Activated T-helper 2 cell treated with anti-CD3 and anti-CD28 coated beads, Interferon-gamma antibody, Interleukin-2, Interleukin-4, amounts not matched to agents 10 μg/mL and 5 μg/mL and 100 μg/mL, durations not matched to agents 14 hours and 24 hours and 36 hours (primary cell): ENCODE measurements at places on chromosomes 5 and 9. TPM values are rescaled to one million over a fixed set of nuclear protein-coding genes. Genes with fewer than 3 reads are reported as not detected.

DNA sequence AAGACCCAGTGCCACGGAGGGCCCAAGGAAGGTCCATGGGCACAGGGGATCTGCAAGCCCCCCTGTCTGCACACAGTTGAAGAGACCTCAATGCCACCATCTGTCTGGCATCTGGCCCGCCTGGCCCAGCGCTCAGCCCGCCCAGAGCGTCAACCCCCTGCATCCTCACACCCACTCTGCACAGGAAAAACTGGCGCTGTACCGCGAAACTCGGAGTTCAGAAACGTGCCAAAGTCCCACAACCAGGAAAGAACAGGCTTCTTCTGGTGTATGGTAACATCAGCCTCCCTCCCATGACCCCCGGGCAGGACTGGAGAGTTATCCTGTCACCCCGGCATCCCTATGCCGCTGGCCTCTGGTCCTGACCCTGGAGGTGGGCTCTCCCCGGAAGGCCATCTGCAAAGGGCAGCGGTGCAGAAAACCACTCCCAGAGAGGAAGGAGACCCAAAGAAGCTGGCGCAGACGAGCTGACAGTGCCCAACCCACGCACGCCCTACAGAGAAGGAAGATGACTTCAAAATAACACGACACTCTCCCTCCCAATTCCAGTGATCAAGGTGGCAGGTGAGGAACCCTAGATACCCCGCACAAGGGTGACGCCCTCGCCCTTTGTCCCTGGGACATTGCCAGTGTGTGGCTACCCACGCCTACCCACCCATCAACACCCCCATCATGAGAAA is 18.9 kb downstream of the VAV2 start:
- no peak for DNase-seq
- H3K27ac ChIP-seq, result no peak overlapping the region
- H3K4me3 ChIP-seq, result no peak overlapping the region
- no peaks in the 10 kb centered on the region for H3K4me1 ChIP-seq

- H3K27me3 ChIP-seq, result peaks cover 40% of the 10 kb centered on the region
- DNase-seq, result no peak
- H3K4me1 ChIP-seq, result no peaks in the 10 kb centered on the region
- H3K27ac ChIP-seq, result no peak within 1 kb of the TSS
Observed at GRCh38 chr5:170503990-170504596, at the start of gene KCNIP1. TSS of gene KCNIP1 (plus strand) at chr5:170504020.

DNA sequence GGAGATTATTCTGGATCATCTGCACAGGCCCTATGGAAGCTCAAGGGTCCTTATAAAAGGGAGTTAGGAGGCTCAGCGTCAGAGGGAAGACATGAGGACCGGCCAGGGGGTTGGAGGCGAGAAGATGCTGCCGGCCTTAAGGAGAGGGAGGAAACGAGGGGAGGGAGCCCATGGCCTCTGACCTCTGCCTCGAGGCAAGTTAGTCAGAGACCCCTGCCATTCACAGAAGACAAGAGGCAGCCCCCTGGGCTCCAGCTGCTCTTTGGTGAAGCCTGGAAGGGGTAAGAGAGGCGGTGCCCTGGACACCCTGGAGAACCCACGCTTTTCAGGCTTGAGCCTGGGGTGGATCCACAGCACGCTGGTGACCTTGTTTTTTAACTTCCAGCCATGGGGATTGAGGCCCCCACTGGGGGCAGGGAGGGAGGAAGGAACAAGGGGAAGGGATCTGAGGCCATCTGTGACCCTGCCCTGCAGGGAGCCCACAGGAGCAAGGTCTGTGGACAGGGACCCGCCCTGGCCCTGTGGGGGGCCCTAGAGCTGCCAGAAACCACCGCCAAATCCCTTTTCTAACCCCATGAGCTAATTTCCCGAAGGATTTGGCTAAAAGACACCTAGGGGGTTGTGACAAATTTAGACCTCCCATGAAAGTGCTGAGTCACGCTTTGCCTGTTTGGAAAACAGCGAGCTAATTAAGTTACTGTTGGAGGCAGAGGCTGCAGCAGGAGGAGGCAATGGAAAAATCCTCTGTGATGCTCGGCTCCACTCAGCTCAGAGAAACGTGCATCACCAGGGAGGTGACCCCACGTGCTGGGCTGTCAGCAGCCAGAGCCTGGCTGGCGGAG is 49.7 kb downstream of the OLFM1 start:
- H3K4me3 ChIP-seq, result no peak overlapping the region
- H3K36me3 ChIP-seq, result no peaks in the 10 kb centered on the region
- no peak overlapping the region for H3K27ac ChIP-seq
- H3K27me3 ChIP-seq, result no peaks in the 10 kb centered on the region
- H3K4me1 ChIP-seq, result no peaks in the 10 kb centered on the region
- DNase-seq, result no peak

GRCh38 chr9:91817106-91817492 is 132.9 kb downstream of the ROR2 start:
- no peak overlapping the region for H3K4me3 ChIP-seq
- no peaks in the 10 kb centered on the region for H3K4me1 ChIP-seq
- no peaks in the 10 kb centered on the region for H3K27me3 ChIP-seq

- DNase-seq, result no peak
- no peak overlapping the region for H3K4me3 ChIP-seq
- peaks cover 39% of the 10 kb centered on the region for H3K36me3 ChIP-seq
- H3K27me3 ChIP-seq, result no peaks in the 10 kb centered on the region
- H3K27ac ChIP-seq, result peak overlapping the region; percentile 58
- peaks cover 33% of the 10 kb centered on the region for H3K4me1 ChIP-seq
Observed at GRCh38 chr9:127950513-127951289, 13.0 kb upstream of the DPM2 start.

DNA sequence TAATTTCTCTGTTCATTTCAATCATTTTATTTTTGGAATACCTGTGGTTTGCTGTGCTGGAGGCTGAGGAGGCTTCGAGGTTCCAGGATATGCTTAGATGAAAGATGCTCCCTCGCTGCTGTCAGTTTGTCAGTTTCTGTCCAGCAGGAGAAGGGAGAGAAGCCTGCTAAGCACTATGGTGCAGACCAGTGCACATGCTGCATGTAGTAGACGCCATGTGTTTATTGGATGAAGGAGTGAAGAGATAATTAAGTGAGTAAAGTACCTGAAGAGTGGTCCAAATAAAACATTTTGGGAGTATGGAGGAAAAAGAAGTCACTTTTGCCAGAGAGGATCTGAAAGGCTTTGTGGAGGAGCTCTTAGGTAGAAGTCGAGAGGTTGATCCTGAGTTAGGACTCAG is 2.1 kb downstream of the PDZD2 start:
- H3K27ac ChIP-seq, result no peak overlapping the region
- peaks cover 21% of the 10 kb centered on the region for H3K27me3 ChIP-seq
- H3K4me1 ChIP-seq, result peaks cover 6% of the 10 kb centered on the region
- no peaks in the 10 kb centered on the region for H3K36me3 ChIP-seq

- no peak overlapping the region for H3K27ac ChIP-seq
- H3K36me3 ChIP-seq, result no peaks in the 10 kb centered on the region
- no peaks in the 10 kb centered on the region for H3K4me1 ChIP-seq
- no peak for DNase-seq
- no peak overlapping the region for H3K4me3 ChIP-seq
Observed at GRCh38 chr5:134355681-134356080, 11.3 kb downstream of the CDKL3 start.

DNA sequence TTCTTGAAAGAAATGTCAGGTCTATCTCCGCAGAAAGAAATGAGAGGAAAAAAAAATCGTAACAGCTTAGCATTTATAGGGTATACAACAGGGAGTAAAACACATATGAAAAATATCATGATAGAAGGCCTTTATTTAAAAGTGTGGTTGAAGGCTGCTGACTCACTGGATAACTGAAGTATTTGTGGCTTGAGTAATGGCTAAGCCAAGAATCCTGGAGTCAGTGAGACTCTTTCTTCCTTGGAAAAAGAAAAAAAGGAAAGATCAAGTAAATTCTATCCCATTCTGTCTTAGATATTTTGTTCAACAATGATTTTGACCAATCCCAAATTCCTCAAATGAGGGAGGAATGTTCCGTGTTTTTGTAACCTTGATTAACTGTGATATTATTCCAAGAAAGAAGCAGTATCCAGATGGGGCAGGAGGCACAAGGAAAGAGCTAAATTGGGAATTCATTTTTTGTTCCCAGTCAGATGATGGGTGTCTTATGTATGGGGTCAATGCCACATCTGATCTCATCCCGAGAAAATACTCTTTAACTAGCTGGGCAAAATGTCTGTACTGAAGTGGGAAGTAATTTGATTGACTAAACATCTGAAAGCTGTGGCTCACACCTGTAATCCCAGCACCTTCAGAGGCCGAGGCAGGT is 64.3 kb upstream of the MYO10 start:
- no peak for DNase-seq
- H3K36me3 ChIP-seq, result no peaks in the 10 kb centered on the region
- H3K27me3 ChIP-seq, result peaks cover under 1% of the 10 kb centered on the region
- no peak overlapping the region for H3K27ac ChIP-seq
- H3K4me3 ChIP-seq, result no peak overlapping the region

The LHX3 gene
- not detected in 2 replicates for total RNA-seq

The SLC28A3 gene
- 0.37 and 0.55 TPM in 2 replicates for total RNA-seq

The CDC20B gene
- total RNA-seq, result 0.18 TPM in 1 of 2 replicates, not detected in the other
